ENCODE measurements at places on chromosomes 7 and 10.

DNA sequence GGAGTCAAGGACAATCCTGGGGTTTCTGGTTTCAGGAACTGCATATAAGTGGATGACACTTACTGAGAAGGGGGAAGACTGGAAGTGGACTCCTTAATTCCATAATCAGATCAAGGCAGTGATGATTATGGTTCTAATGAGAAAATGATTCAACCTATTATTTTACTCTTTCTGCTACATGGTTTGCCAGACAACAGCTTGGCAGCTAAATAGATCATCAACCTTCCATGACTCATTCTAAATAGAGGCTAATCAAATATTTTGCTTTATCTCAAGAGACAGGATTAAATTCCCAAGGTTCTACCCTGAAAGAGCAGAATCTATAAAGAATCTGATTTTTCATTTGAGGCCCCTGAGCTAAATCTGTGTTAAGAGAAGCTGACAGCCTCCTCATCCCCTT lies 46.3 kb downstream of the CNNM1 start:
- no peak for DNase-seq

- DNase-seq = no peak
Observed at GRCh38 chr10:80171248-80171660, 34.1 kb downstream of the ANXA11 start.

GRCh38 chr7:155856656-155857055 lies 44.4 kb upstream of the SHH start:
- no peak for DNase-seq

GRCh38 chr7:97639036-97639435 lies 92.8 kb upstream of the TAC1 start:
- no peak for DNase-seq

- DNase-seq = no peak
Observed at GRCh38 chr10:111548084-111548726, 471.4 kb downstream of the ADRA2A start.

DNA sequence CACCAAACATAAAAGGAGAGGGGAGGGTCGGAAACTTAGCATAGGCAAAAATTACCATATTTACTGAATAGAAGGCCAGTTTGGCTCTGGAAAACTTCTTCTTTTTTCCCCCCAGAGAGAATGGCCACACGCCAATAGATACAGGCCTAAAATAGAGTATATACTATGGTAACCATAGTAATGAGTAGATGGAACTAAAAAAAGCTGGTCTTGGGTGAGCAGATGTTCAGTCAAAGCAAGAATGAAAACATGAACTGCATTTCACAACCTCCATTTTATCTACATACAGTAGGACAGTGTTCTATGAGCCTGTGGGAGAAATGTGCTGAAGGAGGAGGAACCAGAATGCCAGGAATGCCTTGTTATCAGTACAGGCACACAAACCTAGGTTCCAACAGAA lies 141.7 kb upstream of the SEMA3A start:
- DNase-seq = no peak

DNA sequence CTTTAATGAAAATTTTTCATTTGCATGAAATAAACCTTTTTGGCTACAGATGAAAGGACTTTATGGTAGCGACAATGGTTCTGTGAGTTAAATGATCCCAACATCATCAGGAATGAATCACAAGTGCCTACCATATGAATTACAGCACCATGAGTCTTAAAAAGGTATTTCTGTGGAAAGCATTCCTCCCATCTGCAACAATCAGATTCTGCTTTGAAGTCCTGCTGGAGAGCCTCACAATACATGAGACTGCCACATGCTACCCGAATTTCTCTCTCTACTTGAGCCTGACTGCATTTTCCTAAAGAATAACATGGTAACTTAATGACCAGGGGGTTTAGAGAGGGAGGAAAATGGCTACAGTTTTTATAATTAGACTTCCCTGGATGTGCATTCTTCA lies 190.3 kb downstream of the TWIST1 start:
- DNase-seq = no peak

DNA sequence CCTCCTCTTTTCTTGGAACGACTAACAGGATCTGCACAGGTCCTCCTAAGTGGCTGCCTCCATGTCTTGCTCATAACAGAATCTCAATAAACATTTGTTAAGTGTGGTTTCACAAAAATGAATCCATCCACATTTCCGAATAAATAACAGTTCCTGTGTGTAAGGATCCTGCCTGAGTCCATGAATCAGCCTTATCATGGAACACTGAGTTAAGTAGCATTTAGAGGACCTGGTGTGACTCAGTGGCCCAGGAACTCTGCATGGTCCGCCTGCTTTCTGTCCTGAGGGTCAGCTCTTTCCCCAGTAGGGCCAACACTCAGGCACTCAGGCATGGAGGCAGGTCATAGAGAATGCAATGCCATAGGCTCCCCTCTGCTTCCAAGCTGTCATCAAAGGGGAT lies 15.8 kb upstream of the C10orf90 start:
- no peak for DNase-seq

GRCh38 chr10:72738486-72738885 lies 46.5 kb downstream of the MCU start:
- DNase-seq = no peak

DNA sequence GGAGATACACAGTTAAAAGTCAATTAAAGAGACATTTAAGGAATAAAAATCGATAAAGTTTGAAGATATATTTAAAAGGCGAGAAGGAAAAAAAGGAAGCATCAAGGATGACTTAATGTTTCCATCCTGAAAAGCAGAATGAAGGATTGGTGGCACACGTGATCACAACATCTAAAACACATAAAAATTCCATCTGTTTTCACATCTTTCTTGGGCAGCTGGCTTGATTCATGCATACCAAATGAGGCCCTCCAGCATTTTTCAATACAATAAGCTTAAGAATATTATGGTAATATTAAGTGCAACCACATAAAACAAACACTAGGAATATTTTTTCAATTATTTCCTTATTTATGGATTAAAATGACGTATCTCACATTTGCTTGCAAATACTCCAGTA lies 112.6 kb downstream of the TPK1 start:
- no peak for DNase-seq

GRCh38 chr10:117622471-117623184 lies 80.1 kb downstream of the EMX2 start:
- no peak for DNase-seq

- no peak for DNase-seq
Observed at GRCh38 chr7:122311050-122311700, 6.6 kb upstream of the FEZF1 start.

GRCh38 chr7:128902761-128903585 lies 7.5 kb downstream of the KCP start:
- DNase-seq = no peak

GRCh38 chr10:3451516-3452172 lies 279.1 kb upstream of the PITRM1 start:
- no peak for DNase-seq

GRCh38 chr7:51236470-51237132 lies 80.0 kb downstream of the COBL start:
- no peak for DNase-seq

DNA sequence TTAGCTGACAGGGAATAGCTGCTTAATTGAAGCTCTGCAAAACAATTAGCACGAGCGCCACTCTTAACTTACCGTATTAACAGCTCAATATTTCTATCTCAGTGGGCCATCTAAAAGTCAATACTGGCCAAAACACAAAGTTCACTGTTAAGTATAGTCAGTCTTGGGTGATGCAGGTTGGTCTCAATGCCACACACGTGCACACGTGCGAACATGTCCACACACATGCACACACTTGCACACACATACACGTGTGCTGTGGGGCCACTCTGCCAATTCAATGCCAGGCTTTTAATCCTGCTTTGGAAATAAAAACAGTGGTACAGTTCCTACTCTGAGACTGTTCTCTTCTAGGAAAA lies 105.1 kb downstream of the GRB10 start:
- DNase-seq = no peak
